ENCODE measurements at places on chromosomes 5 and 9. TPM values are rescaled to one million over a fixed set of nuclear protein-coding genes. Genes with fewer than 3 reads are reported as not detected.

The ZFP37 gene
- not detected for total RNA-seq

DNA sequence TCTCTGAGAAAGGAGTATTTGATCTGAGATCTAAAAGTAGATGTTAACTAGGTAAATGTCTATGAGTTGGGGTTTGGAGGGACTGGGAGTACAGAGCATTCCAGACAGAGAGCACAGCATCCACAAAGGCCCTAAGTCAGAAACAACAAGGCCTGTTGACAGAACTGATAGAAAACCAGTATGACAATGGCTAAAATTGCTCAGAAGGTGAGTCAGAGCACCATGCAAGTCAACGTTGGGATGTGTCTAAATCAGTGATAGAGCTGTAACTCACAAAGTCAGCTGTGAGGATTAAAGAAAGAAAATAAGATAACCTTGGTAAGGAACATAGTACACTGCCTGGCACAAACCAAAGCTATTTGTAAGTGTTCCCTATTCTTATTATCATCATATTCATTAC, 124.0 kb downstream of the CETN3 start:
- DNase-seq, result no peak

- no peak for DNase-seq
Measured at GRCh38 chr5:54220230-54221040, 89.9 kb downstream of the ARL15 start.

The RGS3 gene
- total RNA-seq, result 26.9 TPM

Data from NCI-H460 (cell line).